Stimulated activated CD4-positive, alpha-beta T cell treated with anti-CD3 and anti-CD28 coated beads, Interleukin-15, amount 100 ng/mL, for 1 hour (primary cell): ENCODE measurements at places on chromosomes 6 and 20.
A peak's percentile ranks its signal among the peaks of the same experiment; 100 is the strongest.

DNA sequence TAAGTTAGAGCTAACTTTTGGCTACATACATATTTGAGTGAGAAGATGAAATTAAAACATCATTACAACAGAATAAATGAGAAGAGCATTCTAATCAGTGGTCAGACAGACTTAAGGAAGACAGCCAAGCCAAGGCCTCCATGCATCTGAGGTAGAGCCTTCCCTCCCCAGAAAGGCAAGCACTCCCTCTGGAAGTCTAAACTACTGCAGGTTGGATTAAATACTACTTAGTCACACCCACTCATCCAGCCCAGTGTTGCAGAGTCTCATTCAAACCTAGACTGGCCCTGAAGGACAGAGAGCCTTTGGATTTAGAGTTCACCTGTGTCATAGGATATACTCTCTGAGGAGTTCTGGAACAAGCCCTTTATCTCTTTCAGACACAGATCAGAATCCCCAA is 29.2 kb downstream of the TMX4 start:
- DNase-seq, result no peak

DNA sequence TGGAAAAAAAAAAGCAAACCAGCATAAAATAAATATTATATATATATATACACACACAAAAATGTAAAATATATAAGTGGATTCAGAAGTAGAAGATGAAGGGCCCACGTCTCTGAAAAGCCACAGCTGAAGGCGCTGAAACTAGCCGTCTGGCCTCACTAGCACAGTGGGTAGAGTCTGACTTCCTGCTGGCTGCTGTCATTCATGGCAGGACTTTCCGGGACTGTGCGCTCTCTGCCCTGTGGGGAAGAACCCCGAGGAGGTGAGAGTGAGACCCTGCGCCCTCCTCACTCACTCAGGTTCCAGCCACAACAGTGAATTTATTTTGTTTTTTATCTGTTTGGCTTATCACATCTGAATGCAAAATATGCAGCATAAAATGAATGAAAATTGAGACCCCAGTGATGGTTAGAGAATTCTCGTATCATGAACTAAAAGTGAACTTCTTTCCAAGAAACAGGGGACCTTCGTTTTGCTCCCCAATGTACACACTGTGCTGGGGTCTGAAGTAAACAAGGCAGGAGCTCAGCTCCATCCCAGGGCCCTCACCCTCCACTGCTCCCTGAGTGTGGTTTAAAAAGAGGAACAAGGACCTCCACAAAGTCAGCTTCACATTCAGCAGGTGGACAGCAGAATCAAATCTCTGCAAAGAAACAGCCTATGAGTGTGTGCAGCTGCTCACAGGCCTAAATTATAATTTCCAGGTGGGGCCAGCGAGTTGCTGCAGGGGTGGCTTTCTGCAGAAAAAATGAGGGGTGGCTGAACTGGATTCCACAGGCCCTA is 1.3 kb upstream of the RAMACL start:
- no peak for DNase-seq

- DNase-seq, result no peak
These were observed 10.2 kb downstream of the PKIB start for GRCh38 chr6:122620428-122620827.

GRCh38 chr20:31806564-31807355 is 12.4 kb upstream of the MYLK2 start:
- DNase-seq, result no peak

- no peak for DNase-seq
These were observed 85.3 kb upstream of the SCP2D1 start for GRCh38 chr20:18728165-18728869.

DNA sequence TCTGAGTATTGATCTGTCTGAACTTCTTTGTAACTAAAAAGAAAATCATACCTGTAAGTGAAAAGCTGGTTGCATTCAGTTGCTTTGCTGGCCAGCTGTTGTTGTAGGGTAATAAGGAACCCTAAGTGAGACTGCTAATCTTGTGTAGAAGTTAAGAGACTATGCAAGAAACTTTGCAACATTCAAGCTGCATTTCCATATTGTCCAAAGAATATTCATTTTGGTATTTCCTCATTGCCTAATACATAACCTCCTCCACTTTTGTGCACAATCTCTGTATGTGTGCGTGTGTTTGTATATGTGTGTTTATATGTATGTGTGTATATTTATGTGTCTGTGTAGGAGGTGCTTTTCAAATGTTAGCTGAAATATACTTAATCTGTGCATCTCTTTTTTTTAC is 414.9 kb downstream of the CDKAL1 start:
- DNase-seq, result no peak

DNA sequence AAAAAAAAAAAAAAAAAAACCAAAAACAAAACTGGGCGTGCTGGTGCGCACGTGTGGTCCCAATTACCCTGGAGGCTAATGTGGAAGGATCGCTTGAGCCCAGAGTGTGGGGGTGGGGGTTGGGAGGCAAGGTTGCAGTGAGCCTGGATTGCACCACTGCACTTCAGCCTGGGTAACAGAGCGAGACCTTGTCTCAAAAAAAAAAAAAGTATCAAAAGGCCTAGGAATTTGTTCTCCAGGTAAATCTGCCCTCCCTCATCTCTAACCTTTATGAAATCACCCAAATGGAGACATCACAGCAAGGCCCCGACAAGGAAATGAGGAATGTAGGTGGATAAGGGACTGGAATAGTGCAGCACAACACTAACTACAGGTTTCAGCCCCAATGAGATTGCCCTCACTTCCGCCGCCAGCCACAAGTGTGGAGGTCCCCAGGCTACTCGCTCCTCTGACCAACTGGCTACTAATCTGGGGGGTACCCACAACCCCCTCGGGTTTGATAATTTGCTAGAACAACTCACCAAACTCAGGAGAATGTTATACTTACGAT is 36.8 kb upstream of the DDR1 start:
- DNase-seq, result no peak

- no peak for DNase-seq
These were observed 659 bp downstream of the SLC35F1 start for GRCh38 chr6:117907601-117908245.

DNA sequence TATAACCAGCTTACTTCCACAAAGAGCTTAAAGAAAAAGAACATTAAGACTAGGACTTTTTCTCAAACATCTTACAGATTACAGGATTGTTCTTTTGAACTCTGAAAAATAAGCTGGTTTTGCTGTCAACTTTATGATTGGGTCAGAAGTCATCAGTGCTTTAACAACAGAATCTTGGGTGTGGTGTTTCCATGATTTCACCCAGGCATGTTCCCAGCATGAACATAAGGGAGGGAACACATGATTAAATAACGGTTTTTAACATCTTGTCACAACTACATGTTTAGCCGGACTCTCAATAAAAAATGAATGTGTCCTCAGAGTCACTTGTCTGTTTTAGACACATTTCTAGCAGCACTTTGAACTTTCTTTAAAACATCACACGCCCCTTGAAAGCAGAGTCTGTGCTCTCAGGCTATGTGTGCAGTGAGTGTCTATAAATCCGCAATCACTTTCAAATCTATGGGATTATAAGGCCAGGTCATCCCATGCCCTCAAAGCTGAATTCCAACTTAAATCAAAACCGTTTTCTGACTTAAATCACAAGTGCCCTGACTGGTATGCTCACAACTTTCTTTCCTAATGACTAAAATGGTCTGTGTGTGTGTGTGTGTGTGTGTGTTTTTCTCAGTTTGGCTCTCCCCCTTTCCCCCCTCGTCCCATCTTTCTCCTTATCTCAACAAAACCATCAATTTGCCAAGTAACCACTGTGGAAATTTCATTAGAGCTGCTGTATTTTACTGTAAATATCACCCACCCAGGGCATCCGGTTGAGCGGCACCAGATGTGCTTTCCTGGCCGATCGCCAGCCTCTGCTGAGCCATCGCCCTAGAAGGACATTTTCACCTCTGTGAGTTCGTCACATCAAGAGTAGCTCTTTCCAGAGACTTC is 216.8 kb upstream of the DTNBP1 start:
- peak; percentile 5 for DNase-seq

GRCh38 chr20:53767206-53767930 is 173.7 kb upstream of the ZNF217 start:
- DNase-seq, result no peak

DNA sequence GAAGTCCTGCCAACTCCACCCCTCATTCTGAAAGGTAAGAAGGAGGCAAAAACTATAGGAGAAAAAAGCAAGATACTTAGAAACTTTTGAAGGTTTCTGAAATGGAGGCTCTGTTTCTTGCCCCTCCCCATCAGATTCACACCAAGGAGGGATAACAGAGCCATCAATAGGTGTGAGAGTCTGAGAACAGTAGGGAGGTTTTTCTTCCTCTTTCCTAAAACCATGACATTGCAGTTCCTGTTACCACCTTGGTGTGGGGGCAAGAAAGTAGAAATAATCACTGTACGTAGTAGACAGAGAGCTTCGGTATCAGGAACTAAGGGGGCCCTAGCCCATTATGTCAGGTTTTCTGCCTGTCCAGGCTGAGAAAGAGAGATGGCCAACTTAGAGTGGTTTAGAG is 333.3 kb upstream of the SYNCRIP start:
- no peak for DNase-seq

DNA sequence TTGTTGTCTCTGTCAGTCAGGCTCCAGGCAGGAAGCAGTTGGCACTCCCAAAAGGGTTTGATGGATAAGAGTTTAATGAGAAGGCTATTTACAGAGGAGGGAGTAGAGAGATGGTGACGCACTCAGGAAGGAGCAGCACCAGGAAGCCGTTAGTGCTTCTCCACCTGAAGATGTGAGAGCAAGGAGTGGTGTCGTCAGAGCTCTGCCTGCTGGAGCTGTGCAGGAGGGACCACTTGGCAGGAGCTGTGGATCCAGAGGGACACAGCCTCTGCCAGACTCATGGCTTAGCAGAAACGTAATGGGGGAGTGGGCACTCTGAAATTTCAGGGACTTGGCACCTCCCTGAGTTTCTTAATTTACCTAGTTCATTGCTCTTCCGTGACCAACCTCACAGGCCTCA is 16.8 kb downstream of the DAAM2 start:
- no peak for DNase-seq

DNA sequence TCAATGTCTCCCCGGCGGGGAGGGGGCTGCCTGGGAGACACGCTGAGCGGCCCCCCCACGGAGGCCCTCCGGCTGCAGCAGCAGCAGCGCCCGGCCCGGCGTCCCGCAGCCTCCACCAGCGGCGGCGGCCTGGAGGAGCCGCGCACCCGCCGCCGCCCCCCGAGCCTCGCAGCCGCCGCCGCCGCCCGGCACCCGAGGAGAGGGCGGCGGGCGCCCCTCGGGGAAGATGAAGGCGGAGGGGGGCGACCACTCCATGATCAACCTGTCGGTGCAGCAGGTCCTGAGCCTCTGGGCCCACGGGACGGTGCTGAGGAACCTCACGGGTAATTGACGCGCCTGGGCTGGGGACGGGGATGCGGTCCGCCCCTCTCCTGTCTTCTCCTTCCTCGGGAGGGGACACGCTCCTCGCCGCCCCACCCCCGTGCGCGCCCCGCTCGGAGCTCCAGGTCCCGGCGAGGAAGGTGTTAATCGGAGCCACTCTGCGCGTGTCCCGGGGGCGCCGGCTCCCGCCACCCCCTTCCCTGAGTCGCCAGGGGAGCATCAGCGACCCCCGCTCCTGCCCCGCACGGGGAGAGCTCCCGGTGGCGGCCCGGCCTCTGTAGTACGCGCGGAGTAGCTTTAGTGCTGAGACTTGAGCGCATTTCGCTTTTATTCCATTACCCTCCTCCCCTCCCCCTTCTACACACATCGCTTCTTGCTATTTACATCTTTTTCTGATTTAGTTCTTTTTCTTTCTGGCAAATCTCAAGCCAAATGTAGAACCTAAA is 686 bp downstream of the TMEM170B start:
- peak; percentile 2 for DNase-seq

GRCh38 chr6:33717934-33718455 is 6.5 kb upstream of the UQCC2 start:
- DNase-seq, result no peak

DNA sequence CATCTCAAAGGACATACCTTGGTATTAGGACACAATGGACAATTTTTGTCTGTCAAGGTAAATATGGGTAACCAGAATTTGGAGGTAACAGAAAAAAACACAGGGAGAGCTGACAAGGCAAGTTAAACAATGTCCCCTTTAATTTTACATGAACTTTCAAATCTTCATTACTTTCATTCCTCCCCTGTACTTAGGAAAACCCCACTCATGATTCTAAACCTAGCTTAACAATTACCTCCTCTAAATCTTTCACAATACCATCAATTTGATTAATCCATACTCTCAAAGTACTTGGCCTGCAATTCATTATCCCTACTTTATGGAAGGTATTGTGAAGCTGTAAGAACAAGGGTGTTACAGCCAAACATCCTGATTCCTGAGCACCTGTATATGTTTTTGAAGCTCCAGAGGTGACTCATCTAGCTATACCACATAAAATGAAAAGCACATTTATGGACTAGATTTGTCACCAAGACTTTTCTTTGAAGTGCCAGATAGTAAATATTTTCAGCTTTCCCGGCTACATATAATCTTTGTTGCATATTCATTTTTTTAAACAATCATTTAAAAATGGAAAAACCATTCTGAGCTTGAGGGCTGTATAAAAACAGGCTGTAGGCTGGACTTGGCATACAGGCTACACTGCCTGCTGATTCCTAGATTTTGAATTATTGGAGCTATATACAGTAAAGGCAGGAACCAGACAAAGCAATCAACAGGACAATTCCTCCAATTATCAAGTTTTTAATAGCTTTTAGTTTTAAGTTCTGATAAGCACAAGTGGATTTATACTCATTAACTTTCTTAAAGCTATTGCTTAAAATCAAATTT is 22.9 kb downstream of the DEK start:
- no peak for DNase-seq

- DNase-seq, result no peak
These were observed 322.4 kb downstream of the TFAP2B start for GRCh38 chr6:51141080-51141479.

DNA sequence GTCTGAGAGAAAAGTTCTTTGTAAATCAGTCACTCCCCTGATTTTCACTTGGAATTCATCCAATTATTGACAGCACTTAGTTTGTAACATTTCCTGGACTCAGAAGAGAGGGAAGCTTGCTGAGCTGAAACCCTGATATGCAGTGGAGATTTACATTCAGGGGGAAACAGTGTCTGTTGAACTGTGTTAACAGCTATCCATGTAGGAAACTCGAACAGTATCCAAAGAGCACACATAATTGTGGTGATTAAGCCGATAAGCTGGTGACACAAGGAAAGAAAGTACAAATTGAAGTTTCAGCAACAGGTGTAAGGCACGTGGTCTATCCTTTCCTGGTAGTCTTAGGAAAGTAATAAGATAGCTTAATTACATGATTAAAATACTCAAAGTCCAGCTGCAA is 78.1 kb upstream of the FLRT3 start:
- DNase-seq, result no peak

DNA sequence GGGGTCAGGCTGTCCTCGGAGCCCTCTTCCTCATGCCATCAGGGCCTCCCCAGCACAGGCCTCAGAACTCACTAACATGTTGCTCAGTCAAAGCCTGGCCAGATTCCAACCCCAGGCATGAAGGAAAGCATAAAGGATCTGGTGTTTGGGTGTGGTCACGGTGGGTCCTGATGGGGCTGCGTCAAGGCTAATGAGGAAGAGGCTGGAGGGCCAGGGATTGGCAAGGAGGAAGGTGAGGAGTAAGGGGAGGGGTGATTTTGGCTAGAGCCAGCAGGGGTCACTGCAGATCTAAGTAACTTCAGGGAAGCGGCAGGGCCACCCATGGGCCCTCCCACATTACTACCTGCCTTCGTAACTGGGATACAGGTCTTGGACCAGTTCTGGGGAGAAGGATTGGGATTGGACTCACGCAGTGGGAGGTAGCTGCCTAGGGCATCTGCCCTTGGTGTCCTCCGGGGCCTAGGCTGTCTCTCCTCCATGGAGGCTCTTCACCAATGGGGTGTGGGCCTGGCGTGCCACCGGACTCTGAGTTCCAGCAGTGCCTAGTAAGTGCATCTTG is 36.2 kb upstream of the MRPS18A start:
- peak; percentile 43 for DNase-seq

- no peak for DNase-seq
These were observed 183.5 kb downstream of the TENT5A start for GRCh38 chr6:81568973-81569372.
